ENCODE measurements at places on chromosomes 1 and 21.

- DNase-seq, result no peak
Observed at GRCh38 chr1:87706779-87707228, 378.1 kb downstream of the LMO4 start.

- DNase-seq, result no peak
Observed at GRCh38 chr1:183871142-183871541, 66.2 kb downstream of the RGL1 start.

DNA sequence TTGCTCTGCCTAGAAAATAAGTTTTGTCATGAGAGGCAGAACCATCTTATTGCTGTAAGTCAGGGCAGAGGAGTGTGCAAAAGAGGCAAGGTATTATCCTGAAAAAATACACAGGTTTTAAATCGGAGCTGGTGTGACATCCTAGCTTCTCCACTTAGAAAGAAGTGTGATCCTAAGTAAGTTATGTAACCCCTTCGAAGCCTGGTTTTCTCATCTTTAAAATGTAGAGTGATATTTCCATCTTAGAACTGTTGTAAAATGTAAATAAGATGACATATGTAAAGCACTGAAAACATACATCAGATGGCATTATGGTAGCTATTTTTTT lies 65.1 kb downstream of the IER5 start:
- no peak for DNase-seq

- no peak for DNase-seq
Observed at GRCh38 chr21:36499578-36500471, 19.9 kb upstream of the CLDN14 start.

DNA sequence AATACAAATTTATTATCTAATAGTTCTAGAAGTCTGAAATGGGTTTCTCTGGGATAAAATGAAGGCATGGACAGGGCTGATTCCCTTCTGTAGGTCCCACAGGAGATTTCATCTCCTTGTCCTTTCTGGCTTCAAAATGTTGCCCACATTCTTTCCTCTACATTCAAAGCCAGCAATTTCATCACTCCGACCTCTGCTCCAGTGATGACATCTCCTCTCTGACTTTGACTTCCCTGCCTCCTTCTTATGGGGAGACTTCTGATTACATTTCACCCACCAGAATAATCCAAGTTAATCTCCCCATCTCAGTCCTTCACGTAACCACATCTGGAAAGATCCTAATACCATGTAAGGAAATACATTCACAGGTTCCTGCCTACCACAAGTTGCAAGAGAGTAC lies 358.0 kb upstream of the C1orf87 start:
- no peak for DNase-seq

- DNase-seq, result no peak
Observed at GRCh38 chr1:3318329-3318728, 136.1 kb upstream of the ARHGEF16 start.

DNA sequence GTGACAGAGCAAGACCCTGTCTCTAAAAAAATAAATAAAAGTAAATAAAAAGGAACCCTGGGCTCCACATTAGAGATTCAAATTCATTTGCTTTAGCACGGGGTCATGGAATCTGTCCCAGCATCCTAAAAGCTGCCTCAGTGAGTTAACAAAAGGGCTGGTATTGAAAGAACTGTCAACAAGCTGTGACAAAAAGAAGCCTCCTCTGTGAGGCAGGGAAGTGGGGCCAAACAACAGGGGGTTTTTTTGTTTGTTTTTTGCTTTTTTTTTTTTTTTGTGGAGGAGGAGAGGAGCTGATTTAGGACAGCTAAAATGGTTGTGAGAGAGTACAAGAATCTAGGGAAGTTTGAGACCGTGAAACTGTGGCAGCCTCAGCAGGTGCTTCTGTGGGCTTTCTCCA lies 115.7 kb downstream of the LIPI start:
- DNase-seq, result no peak
